Smooth muscle cell of the coronary artery (primary cell): ENCODE measurements at places on chromosomes 1 and 21. TPM values are rescaled to one million over a fixed set of nuclear protein-coding genes. Genes with fewer than 3 reads are reported as not detected.

QSOX1 gene
- total RNA-seq = 129 and 296 TPM in 2 replicates

HES3 gene
- not detected in 2 replicates for total RNA-seq

RGS8 gene
- total RNA-seq = not detected in 2 replicates

SERPINC1 gene
- not detected in 2 replicates for total RNA-seq

PERM1 gene
- 0.12 and 0.15 TPM in 2 replicates for total RNA-seq

ZMYND12 gene
- 0.15 and 0.59 TPM in 2 replicates for total RNA-seq
